ENCODE measurements at places on chromosomes 4 and X.

- no peak for DNase-seq
Measured at GRCh38 chrX:153974003-153974725, 1.6 kb downstream of the TMEM187 start.

- DNase-seq: no peak
Measured at GRCh38 chr4:38534344-38535045, 129.5 kb upstream of the KLF3 start.

DNA sequence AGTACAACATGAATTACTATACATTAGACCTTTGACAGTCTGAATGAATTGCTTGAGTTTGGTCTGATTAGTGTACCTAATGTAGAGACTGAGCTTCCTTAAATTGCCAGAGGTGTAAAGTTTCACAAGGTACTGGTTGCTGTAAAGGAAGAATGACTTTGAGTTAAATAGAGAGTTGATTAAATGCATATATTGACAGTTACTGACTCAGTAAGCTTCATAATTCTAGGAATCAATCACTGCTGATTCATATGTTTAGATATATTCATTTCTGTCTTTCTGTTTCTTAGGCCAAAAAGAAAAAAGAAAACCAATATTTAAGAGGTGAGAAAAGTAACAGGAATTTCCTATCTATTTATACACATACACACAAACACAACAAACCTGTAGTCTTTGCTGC is 16.2 kb upstream of the ART3 start:
- DNase-seq: no peak

GRCh38 chrX:102966701-102967100 is 29.6 kb downstream of the RAB40AL start:
- DNase-seq: no peak

GRCh38 chr4:57119054-57119651 is 9.0 kb upstream of the IGFBP7 start:
- DNase-seq: no peak

DNA sequence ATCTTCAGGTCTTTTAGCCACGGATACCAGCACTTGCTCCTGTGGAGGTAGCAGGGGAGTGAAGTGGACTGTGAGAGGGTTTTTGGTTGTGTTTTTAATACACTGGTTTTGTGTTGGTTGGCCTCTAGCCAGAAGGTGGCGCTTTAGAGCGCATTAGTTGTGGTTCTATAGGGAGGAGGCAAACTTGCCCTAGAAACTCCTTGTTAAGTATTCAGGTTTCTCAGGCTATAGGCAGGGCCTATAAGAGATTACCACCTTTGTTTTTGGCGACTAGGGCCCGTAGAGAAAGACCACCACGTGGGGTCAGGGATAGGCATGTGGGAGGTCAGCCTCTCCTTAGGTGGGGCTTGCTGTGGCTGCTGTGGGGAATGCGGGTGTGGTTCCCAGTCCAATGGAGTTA is 221.6 kb upstream of the SPANXN4 start:
- no peak for DNase-seq

DNA sequence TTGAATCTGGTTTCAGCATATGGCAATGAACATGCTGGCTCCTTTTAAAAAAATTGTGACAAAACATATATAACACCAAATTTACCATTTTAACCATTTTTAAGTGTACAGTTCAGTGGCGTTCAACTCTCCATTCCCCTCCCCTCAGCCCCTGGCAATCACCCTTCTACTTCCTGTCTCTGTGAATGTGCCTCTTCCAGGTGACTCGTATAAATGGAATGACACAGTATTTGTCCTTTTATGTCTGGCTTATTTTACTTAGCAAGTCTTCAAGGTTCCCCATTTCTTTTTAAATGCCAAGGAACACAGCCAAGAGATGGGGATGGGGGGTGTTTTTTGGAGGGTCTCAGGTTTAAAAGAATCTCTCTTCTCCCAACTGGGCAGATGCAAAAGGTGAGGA is 35.4 kb upstream of the BCLAF3 start:
- DNase-seq: no peak

Measured in stimulated activated CD4-positive, alpha-beta T cell treated with anti-CD3 and anti-CD28 coated beads, Interleukin-1b, Interleukin-23, amount 100 ng/mL, for 1 hour (primary cell).